Tibial nerve (tissue), 4 donors: ENCODE measurements at places on chromosomes 13 and 19. TPM values are rescaled to one million over a fixed set of nuclear protein-coding genes. Genes with fewer than 3 reads are reported as not detected.

DNA sequence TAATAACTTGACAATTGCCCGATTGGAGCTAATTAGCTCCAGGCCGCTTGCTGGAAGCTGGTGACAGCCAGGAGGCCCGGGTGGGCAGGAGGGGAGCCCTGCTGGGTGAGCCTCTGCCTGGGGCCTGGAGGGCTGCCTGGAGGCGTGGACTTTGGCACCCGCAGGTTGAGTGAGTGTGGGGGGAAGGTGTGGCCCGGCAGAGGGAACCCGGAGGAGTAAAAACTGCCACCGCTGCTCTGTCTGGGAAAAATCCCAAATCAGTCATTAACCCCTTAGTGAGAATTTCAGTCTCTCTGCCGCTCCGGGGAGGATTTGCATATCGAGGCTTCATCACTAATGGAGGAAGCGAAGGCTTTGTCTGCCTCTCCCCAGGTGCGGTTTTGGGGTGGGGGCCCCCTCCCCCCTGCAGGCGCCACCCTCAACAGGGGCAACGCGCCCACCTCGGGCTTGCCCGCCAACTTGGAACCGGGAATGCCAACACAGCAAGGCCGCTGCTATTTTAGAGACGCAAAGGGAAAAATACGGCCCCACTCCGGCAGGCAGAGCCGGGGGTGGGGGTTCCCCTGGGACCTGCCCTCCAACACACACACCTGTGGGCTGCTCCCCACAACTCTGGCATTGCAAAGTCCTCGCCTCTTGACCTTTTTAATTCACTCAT lies 6.2 kb downstream of the EFNA2 start:
- H3K4me1 ChIP-seq = peaks cover 9% of the 10 kb centered on the region
- peaks cover 88% of the 10 kb centered on the region for H3K27me3 ChIP-seq
- DNase-seq = no peak
- no peak overlapping the region for H3K4me3 ChIP-seq
- peak overlapping the region; percentile 37 for H3K27ac ChIP-seq

DNA sequence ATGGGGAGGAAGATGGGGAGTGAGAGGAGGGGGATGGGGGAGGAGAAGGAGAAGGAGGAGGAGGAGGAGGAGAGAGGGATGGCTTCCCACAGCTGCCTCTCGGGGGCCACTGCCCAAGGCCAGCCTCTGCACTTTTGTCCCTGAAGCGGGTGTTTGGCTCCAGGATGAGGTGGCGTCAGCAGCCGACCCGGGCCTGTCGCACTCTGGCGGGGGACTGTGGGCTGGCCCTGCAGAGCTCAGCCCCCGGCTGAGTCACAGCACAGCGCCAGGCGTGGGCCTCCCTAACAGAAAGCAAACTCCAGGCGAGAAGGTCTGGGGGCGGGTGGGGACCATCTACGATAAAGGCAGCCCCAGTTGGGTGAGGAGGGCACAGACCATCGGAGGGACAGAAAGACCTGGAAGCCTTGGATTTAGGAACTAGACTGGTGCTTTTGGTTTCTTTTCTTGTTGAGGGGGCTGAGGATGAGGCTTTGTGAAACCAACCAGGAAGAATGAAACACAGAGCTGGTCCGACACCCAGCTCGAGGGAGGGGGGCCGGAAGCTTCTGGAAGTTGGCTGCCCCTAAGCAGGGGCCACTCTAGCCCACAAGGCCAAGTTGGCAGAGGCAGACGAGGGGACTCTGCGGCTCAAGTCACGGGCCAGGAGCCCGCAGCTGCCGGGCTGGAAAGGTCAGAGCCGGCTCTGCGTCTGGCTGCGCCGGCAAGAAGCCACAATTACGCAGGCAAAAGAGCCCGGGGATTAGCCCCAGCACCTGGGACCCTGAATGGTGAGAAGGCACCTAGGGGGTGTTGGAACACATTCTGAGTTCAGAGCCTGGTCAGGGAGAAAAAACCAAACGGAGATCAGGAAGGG lies 18.2 kb downstream of the LSM4 start:
- peaks cover 62% of the 10 kb centered on the region for H3K4me1 ChIP-seq
- H3K36me3 ChIP-seq = no peaks in the 10 kb centered on the region
- H3K4me3 ChIP-seq = peak overlapping the region; percentile 53
- H3K27me3 ChIP-seq = no peaks in the 10 kb centered on the region
- DNase-seq = peak; percentile 77

- peak; percentile 61 for DNase-seq
- H3K4me1 ChIP-seq = peaks cover 19% of the 10 kb centered on the region
- H3K36me3 ChIP-seq = peaks cover 7% of the 10 kb centered on the region
- H3K27ac ChIP-seq = peak overlapping the region; percentile 98
- peak overlapping the region; percentile 86 for H3K4me3 ChIP-seq
- H3K27me3 ChIP-seq = no peaks in the 10 kb centered on the region
These were observed 1.2 kb downstream of the ZSWIM4 start for GRCh38 chr19:13796301-13797057.

The UPK1A gene
- total RNA-seq = not detected

DNA sequence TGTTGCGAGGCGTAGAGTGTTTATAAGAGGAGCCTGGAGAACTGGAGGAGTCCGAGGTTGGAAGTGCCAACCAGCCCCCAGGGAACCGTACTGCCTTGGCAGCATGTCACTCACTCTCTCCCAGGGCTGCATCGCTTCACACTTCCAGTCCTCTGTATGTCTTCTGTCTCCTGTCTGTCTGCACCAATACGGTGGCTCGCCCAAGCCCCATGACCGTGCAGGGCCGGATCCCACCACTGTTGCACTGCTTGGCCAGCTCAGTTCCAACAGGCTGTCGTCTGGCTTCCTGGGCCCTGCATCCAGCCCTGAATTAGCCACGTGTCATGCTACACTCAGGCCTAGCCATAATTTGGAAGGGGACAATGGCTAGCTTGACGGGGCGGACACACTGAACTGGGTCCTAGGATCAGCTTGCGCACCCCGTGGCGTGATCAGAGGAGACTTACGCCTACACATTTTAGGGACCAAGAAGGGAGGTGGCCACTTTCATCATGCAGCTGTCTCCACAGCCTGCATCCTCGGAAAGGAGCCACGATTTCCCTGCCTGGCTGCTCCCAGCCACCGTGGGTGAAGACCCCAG lies 147.1 kb downstream of the URI1 start:
- DNase-seq = no peak
- no peaks in the 10 kb centered on the region for H3K4me1 ChIP-seq
- no peak overlapping the region for H3K4me3 ChIP-seq
- no peaks in the 10 kb centered on the region for H3K27me3 ChIP-seq
- H3K36me3 ChIP-seq = no peaks in the 10 kb centered on the region
- H3K27ac ChIP-seq = no peak overlapping the region

DNA sequence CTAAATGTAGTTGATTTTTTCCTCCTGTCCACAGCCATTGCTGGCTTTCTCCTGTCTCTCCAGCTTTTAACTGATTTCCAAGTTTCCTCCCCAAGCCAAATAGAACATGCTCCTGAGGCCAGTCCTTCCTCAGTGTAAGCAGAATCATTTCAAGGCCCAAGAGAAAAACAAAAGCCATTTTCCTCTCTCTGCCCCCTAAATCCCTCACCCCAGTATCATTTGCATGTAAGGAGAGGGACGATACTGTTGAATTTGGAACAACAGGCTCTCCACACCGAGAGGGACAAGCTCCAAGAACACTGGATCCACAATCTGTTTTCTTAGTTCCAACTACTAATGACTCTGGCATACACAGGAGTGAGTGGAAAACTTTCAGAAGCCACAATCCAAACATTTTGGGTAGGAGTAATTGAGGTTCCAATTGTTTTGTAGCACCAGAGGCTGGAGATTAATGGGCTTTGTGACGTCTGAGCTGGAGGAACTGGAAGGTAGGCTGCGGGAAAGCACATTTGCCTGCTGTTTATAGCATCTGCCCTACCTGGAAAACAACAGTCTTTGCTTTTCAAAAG lies 156.8 kb downstream of the FLT1 start:
- no peak overlapping the region for H3K4me3 ChIP-seq
- H3K27ac ChIP-seq = no peak overlapping the region
- H3K36me3 ChIP-seq = no peaks in the 10 kb centered on the region

The TYK2 gene
- total RNA-seq = 112 TPM

The ZNF813 gene
- total RNA-seq = 3.5 TPM

- no peaks in the 10 kb centered on the region for H3K4me1 ChIP-seq
- no peak for DNase-seq
- no peaks in the 10 kb centered on the region for H3K36me3 ChIP-seq
- H3K27me3 ChIP-seq = no peaks in the 10 kb centered on the region
- no peak overlapping the region for H3K4me3 ChIP-seq
- no peak overlapping the region for H3K27ac ChIP-seq
These were observed 30.6 kb upstream of the DPP9 start for GRCh38 chr19:4754248-4754647.

DNA sequence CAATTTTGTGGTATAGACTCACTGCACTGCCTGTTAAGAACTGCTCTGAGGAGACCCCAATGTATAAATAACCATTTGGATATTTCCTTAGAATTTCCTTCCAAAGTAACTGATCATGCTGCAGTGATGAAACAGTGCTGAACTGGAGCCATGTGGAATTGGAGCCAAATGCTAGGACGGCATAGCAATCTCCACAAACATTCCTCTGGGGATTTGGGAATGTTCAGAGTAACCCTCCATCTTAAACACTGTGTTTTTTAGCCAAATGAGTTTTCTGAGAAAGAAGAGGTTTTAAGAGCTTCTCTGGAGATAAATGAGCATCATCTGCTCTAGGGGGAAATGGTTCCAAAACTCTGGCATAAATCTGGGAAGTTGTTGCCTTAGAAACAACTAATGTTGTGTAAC lies 98.2 kb downstream of the OLFM4 start:
- peak; percentile 26 for DNase-seq
- H3K36me3 ChIP-seq = no peaks in the 10 kb centered on the region
- no peaks in the 10 kb centered on the region for H3K27me3 ChIP-seq
- no peak overlapping the region for H3K27ac ChIP-seq

- H3K27me3 ChIP-seq = no peaks in the 10 kb centered on the region
- H3K36me3 ChIP-seq = no peaks in the 10 kb centered on the region
- H3K4me3 ChIP-seq = no peak overlapping the region
- H3K4me1 ChIP-seq = no peaks in the 10 kb centered on the region
These were observed 139.1 kb downstream of the ZNF675 start for GRCh38 chr19:23547816-23548430.
